Kidney (tissue), 22 donors: ENCODE measurements at places on chromosomes 5 and 9. TPM values are rescaled to one million over a fixed set of nuclear protein-coding genes. Genes with fewer than 3 reads are reported as not detected.

DNA sequence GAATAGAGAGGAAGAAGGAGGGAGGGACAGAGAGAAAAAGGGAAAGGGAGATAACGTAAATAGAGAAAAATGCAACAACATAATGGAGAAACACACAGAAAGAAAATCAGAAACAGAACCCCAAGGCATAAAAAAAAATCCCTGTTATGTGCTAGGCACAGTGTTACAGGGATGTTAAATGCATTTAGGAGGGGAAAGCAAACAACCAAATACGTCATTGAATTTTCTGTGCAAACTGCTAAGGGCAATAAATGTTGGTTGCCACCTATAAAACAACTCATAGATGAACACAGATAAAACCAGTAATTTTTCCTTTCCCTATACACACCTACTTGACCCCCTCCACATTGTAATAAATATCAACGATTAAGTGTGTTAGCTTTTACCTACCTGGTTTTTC lies 51.3 kb upstream of the ASTN2 start:
- no peak for DNase-seq

GRCh38 chr5:158406884-158407823 lies 548.2 kb upstream of the CLINT1 start:
- no peak for DNase-seq

DNA sequence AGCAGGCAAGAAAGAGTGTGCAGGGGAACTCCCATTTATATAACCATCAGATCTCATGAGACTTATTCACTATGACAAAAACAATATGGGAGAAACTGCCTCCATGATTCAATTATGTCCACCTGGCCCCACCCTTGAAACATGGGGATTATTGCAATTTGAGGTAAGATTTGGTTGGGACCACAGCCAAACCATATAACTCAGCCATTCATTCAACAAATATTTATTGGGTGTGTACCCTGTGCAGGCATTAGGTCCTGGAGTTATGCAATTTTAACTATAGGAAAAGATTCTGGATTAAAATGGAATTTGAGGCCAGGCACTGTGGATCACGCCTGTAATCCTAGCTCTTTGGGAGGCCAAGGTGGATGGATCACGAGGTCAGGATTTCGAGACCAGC lies 124.2 kb upstream of the GAS1 start:
- DNase-seq = no peak

DNA sequence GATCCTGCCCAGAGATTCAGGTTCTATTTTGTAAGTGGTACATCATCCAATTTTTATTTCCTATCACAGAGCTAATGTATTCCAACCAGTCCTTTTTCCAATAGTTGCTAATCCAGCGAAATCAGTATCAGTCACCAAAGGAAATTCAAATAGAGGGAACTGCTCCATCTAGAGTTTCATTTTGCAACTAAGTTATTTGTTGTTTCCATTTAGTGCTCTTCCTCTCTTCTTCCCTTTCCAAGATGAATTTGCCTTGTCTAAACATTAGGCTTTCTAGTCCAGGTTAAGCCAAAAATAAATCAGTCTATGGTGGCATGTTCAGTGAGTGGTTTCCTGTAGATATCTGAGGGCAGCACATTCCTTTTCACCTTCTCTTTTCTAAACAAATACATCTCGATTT lies 79.8 kb upstream of the SPATA31D4 start:
- peak; percentile 65 for DNase-seq

- DNase-seq = no peak
Observed at GRCh38 chr5:148343046-148343407, 7.7 kb downstream of the SPINK9 start.

DNA sequence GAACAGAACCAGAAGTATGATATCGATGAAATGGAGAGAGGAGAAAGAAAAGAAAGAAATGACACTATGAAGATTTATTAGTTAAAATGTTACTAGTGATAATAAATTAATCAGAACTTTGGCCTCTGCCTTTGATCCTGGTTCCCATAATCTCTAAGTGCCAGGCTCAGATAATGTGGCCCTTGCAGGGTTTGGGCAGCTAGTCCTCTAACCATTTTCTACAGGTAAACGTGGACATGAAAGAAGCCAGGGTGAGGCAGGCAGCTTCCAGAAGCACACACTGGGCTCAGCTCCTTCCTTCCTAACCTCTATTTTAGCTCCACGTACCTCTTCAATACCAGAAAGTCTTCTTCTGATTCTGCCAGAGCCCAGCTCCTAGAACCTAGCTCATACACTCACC lies 30.6 kb downstream of the SYK start:
- no peak for DNase-seq

- DNase-seq = no peak
Observed at GRCh38 chr5:129930221-129930620, 26.0 kb downstream of the CHSY3 start.

DNA sequence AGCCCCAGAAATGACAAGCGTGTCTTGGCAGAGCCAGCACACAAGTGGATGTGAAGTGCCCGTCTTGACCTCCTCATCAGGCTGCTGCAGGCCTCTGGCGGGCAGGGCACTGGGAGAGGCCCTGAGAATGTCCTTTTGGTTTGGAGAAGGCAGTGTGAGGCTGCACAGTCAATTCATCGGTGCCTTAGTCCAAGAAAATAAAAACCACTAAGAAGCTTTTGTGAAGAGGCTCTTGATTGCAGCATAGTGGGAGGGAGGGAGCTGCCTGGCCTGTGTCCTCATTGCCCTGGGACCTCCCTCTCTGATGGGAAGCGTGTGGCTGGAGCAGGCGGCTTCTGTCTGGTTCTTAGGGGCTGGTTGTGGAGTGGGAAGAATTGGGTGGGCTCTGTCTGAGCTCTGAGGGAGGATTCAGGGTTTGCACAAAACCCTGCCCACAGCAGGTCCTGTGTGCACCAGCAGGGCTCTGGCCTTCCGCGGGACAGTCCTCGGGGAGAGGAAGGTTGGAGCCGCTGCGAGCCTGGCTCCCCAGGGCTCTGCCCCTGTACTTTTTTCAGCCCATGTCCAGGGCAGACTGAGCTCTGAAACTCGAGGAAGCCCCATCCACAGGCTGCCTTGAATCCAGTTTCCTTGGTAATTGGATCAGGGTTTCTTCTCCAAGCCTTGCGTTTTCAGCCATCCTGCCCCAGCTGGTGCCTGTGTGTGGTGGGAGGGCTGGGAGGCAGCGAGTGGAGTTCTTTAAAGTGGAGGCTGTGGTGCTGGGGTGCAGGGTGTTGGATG lies 1.1 kb downstream of the HRCT1 start:
- DNase-seq = peak; percentile 55

GRCh38 chr9:76642701-76643209 lies 121.5 kb upstream of the PCA3 start:
- DNase-seq = no peak

RFX3 gene
- polyA plus RNA-seq = 1.6 TPM

OLFM1 gene
- 2.9 TPM for polyA plus RNA-seq

BARHL1 gene
- not detected for polyA plus RNA-seq

RAB24 gene
- polyA plus RNA-seq = 77.6 TPM

PCDHAC1 gene
- polyA plus RNA-seq = 0.43 TPM

PLAA gene
- 12.0 TPM for polyA plus RNA-seq
